ENCODE measurements at places on chromosomes 11 and 22. TPM values are rescaled to one million over a fixed set of nuclear protein-coding genes. Genes with fewer than 3 reads are reported as not detected.

DNA sequence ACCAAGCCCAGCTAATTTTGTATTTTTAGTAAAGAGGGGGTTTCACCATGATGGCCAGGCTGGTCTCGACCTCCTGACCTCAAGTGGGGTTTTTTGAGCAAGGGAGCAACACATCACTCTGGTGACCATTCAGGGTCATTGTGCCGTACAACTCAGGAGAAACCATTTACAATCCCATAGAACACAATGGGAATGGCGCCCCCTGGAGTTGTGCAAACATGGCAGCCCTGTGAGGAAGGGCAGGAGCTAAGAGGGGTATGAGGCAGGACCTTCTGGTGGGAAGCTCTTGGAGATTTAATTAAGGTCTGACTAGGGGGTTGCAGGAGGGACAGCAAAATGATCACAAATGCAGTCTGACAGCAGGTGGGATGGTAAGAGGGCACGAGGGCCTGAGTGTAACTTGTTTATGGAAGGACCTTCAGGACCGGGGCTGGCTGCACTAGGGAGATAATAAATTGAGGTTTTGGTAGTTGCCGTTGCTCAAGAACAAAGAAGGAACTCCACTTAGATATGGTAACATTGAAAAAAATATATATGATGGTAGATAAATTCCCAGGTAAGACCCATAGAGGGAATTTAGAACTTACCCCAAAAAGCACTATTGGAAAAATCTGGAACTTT, 9.1 kb upstream of the CSF2RB start:
- no peak for DNase-seq

DNA sequence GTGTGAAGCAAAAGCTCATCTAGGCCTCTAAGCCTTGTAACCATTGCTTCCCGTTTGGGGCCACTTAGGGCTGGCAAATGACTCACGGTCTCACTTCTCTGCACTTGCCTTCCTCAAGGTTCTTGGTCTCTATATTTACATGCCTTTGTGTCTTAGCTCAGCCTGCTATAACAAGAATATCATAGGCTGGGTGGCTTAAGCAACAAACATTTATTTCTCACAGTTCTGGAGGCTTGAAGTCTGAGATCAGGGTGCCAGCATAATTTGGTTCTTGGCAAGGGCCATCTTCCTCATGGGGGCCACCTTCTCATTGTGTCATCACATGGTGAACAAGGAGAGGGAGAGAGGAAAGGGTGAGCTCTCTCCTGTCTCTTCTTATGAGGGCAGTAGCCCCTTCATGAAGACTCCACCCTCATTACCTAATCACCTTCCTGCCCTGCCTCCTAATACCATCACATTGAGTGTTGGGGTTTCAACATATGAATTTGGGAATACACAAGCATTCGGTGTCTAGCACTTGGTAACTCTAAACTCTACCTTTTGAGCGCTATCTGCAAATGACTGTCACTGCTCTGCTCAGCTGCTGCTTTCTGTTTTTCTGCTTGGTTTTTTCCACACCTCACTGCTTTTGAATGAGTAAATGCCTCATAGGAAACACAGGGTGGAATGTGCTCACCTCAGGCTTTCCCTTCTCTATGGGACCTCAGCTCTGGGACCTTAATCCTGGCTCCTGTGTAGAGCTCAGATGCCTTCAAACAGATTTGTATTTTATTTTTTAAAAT, 16.2 kb upstream of the ME3 start:
- DNase-seq = no peak

- DNase-seq = no peak
These were observed 14.7 kb upstream of the VSIG10L2 start for GRCh38 chr11:125931116-125931515.

Gene MYOD1
- not detected for total RNA-seq

Gene OR9Q2
- total RNA-seq = not detected

All from mucosa of gallbladder (tissue), 1 donor.